ENCODE measurements at places on chromosomes 6 and 20.

DNA sequence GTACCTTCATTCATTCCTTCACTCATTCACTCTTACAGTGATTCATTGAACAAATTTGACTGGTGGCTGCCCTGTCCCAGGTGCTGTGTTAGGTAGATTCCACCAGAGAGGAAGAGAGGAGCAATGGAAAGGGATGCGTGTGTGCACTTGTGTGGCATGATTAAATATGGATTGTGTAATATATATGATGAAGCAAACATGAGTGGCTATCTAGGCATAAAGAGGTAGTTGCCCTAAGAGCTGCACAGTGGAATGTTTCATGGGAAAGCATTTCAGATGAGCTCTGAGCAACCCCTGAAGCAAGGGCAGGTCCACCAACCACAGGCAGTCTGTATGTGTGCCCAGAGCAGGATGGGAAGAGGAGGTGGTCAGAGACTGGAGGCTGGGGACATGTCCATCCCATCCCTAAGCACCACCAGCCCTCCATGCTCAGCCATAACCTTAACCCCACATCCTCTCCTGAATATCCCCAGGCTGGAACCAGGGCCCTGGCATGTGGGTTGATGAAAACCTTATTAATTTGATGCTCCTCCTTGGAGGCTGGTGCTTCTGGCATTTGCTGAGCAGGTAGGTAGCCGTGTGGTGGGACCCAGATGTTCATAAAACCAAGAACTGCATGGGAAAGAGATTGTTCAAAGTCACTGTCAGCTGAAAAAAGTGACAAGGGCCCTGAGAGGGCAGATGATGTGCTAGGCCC, 226.2 kb downstream of the SYNDIG1 start:
- DNase-seq, result no peak

DNA sequence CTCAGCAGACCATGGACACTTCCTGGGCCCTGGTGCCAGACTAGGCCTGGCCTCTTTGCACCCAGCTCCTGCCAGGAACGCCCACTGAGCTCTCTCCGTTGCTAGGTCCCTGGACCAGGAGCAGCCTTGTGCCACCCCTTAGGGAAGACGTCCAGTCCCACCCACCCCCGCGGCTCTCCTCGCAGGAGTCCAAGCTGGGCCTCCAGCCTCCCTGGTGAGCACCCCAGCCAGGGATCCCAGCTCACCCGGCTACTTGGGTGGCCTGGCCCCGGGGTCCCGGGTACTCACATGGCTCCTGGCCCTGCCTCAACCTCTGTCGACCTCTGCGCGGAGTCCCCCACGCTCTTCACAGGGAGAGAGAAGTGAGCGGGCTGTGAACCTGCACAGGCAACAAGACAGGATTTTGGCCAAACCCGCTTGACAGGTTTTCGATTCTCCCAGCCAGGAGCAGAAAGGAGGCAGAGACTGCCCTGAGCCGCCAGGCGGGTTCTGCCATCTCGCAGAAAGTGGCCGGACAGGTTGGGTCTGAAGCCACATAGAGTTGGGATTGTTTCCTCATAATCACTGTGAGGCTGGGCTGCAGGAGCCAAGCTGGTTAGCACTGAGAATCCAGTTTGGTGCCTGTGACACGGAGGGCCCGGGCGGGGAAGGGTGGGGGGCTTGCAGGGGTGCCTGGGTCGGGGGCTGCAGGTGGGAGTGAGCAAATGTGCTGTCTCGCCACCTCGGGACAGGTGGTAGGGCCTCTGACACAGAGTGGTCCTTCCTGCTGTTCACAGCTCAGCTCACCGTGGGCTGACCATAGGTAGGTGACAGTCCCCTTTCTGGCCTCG, at the start of gene RBBP8NL:
TSS of gene RBBP8NL (minus strand) at position 368 of the 830 bp plus-strand sequence. CDS start 7,892 bp downstream, outside the sequence.
- no peak for DNase-seq

DNA sequence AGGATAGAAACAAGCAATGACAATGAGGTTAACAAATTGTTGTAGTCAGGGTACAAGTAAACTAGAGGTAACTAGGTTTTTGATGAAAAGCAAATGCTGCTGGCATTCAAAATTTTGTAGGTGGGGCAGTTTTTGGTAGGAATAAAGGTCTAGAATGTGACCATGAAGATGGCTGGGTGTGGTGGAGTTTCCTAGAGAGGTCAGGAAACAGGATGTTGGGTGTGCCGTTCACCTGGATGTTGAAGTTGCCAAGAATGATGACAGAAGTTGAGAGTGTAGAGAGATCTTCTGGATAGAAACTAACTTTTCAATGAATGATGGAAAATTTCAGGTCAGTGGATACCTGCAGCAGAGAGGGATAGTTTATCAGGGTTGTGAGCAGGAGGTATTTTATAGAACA, 22.7 kb downstream of the MAPK14 start:
- DNase-seq, result no peak

DNA sequence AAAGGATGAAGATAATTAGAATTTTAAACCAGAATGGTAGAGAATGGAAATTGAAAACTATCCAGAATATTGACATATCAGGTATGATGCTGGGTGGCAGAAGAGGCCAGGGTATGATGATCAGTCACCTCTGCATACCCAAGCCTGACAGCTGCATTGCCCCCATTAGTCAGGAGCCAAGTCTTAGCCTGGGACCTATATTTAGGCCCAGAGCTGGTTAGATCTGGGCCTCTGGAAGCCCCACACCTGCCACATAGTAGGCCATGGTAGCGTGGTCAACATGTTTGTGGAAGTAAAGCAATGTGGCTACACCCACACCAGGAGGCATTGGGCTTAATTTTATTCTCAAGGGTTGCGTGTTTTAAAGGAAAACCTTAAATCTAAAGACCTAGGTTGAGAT, 32.1 kb upstream of the CALHM6 start:
- DNase-seq, result no peak

- no peak for DNase-seq
These were observed 755.7 kb downstream of the HDGFL1 start for GRCh38 chr6:23325065-23325464.

- DNase-seq, result no peak
These were observed 28.1 kb upstream of the VAPB start for GRCh38 chr20:58360936-58361335.

GRCh38 chr6:4351520-4352321, 216.3 kb upstream of the ECI2 start:
- DNase-seq, result no peak

DNA sequence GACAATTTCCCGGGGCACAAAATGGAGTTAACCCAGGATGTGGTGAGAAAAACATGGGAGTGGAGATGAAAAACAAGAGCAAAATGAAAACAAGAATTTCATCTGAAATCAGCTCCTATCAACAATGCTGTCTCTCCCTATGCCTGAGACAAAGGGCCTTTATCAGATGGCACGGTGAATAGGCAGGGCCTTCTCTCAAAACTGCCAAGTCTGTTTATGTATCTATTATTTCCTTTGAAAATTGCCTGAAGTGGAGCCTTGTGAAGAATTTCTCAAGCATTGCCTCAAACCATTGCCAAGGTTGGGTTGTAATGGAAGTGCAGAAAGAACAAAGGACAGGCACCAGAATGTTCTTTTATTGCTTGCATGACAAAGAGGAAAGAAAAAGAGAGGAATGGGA, 74.7 kb downstream of the BTBD3 start:
- DNase-seq, result no peak

GRCh38 chr6:73985891-73986290, 289.9 kb downstream of the CD109 start:
- no peak for DNase-seq

- no peak for DNase-seq
These were observed 111.3 kb downstream of the PREX1 start for GRCh38 chr20:48716541-48716940.

GRCh38 chr6:5175635-5176034, 85.1 kb downstream of the LYRM4 start:
- no peak for DNase-seq

DNA sequence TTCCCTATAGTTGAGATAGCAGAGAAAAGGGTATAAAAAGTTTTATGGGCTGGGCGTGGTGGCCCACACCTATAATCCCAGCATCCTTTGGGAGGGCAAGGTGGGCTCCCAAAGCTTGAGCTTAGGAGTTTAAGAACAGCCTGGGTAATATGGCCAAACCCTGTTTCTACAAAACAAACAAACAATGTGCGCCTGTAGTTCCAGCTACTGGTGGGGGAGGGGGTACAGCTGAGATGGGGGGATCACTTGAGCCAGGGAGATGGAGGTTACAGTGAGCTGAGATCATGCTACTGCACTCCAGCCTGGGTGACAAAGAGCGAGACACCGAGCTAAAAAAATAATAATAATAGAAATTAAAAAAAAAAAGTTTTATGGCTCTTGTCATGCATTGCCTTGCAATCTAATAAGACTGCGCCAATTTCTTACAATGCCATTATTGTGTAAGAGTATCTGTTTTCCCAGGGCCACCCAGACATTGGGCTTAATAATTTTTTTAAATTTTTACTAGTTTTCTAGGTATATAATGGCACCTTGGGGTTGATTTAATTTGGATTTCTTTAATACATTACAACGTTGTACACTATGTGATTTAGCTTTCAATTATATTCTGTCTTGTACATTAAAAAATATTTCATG, 3.9 kb downstream of the ACSS2 start:
- no peak for DNase-seq

DNA sequence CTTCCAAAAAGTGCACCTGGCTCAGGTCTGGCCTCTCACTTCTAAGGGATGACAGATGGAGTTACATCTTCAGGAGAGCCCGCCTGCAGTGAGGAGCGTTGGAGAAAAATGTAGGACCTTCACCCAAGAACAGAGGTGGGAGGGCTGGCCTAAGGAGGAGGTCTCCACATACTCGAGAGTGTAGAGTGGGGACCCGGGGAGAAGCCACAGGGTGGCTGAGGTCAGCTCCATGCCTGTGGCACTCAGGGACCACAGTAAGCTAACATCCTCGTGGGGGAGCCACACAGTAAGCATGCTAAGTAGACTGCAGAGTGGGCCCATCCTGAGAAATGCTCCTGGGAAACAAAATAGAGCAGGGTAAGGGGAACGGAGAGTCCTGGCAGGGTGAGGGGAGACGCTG, 24.0 kb downstream of the AAR2 start:
- no peak for DNase-seq

- DNase-seq, result no peak
These were observed 225.3 kb upstream of the FAM83B start for GRCh38 chr6:54621285-54621684.

DNA sequence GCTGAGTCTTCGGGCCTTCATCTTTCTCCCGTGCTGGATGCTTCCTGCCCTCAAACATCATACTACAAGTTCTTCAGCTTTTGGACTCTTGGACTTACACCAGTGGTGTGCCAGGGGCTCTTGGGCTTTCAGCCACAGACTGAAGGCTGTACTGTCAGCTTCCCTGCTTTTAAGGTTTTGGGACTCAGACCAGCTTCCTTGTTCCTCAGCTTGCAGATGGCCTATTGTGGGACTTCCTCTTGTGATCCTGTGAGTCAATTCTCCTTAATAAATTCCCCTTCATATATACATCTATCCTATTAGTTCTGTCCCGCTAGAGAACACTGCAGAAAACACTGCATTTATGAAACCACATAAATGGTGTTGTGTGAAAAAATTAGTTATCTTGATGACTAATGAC, 13.9 kb upstream of the BCLAF1 start:
- DNase-seq, result no peak
